ENCODE measurements at places on chromosomes 1 and 21.

GRCh38 chr1:6461538-6462411 is 4.2 kb downstream of the TNFRSF25 start:
- no peak for DNase-seq

GRCh38 chr1:1026599-1027413 is 6.9 kb downstream of the AGRN start:
- DNase-seq, result no peak

DNA sequence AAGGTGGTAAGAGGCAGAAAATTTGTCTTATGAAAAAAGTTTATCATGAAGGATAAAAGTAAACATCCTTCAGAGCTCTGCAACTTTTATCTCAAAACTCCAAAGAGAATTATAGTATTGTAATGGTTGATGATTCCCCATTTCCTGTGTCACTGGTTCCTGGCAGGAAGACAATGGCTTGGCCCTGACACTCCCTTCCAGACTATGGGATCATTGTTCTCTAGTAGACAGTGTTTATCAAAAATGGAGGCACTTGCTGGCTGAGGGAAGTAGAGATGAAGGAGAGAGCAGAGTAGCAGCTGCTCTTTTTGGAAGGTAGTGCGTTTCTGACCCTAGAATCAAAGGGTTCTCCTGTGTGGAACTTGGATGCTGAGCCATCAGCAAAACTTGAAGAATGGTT is 145.9 kb upstream of the ATP1B1 start:
- no peak for DNase-seq

- peak; percentile 72 for DNase-seq
Measured at GRCh38 chr1:213622365-213623063, 365.3 kb upstream of the PROX1 start.

DNA sequence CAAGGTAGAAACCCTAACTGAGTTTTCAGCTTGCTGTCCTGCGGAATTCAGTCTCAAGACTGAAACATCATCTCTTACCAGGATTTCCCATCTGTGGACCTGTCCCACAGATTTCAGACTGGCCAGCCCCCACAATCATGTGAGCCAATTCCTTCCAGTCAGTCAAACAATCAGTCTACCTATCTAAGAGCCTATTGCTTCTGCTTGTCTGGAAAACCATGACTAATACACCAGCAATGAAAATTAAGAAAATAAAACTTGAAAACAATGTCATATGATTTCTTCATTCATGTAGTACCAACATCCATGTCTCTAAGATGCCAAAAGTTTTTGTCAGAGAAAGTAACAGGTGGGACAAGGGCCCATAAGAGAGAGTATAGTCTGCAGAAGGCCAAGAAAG is 57.6 kb upstream of the CRB1 start:
- no peak for DNase-seq

GRCh38 chr1:175887981-175888428 is 144.6 kb upstream of the TNR start:
- DNase-seq, result peak; percentile 45

DNA sequence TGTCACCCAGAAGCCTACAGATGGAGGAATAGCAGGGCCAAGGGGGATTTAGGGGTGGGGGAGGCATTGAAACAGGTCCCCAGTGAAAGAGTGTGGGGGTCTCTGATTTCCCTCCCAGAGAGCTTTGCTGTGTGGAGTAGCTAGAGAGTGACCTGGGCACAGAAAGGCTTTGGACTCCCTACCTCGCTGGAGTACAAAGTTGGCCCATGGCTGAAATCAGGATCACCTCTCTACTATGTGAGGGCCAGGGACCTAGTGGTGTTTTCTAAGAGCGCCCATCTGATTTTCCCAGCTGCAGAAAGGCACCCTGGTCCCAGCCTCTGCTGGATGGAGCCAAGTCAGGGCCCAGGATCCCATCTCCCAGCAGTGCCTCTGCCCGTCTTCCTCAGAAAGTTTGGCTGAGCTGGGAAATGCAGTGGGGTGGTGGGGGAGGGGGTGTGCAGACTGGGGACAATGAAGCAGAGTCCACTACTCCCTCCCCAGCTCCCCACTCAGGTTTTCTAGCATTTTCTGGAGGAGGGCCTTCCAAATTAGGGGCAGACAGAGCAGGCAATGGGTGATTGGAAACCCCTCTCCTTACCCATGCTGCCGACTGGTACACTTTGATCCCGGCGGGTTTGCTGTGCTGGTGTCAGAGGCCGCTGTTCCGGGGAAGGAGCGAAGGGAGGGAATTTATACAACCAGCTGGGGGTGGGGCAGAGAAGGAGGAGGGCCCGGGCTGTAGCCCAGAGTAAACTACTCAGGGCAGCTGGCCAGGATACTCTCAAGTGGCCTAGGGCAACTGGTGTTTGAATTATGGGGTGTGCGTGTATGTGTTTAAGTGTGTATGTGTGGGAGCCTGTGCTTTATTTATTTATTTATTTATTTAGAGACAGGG is at the start of gene SELENBP1:
SELENBP1 (minus strand) TSS at position 648 of the 877 bp plus-strand sequence; CDS start at position 584, 64 bp downstream.
- no peak for DNase-seq

DNA sequence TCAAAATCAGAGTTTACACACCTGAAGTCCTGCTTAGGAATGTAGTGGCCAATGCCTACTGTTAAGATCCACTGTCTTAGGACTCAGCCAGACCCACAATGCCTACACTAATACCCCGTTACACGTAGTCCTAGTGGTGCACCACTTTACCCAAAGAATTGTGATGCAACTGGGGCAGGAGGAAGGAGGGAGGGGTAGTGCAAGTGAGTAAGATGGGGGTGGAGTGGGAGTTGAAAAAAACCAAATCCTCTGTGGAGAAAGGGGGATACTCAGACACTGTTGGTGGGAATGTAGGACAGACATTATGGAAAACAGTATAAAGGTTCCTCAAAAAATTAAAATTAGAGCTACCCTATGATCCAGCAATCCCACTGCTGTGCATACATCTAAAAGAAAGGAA is 19.5 kb downstream of the GLIS1 start:
- DNase-seq, result no peak

GRCh38 chr1:10074059-10074851 is 41.5 kb downstream of the UBE4B start:
- DNase-seq, result peak; percentile 89

DNA sequence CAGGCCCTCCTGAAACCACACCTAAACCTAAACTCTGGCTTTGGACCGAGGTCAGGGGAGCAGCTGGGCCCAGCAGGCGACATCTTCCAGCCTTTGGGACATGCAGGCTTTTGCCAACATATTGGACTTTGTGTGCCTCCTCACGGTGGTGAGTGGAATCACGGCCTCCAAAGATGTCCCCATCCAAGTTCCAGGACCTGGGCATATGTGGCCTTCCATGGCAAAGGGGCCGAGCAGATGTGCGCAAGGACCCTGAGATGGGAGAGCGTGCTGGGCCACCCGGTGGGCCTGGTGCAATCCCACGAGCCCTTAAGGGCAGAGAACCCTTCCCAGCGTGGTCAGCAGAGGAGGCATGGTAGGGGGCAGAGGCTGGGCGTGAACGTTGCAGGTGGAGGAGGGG is 160.8 kb upstream of the C1orf174 start:
- DNase-seq, result no peak

GRCh38 chr1:61121631-61122030 is 39.3 kb downstream of the NFIA start:
- no peak for DNase-seq

GRCh38 chr1:38670544-38671122 is 188.9 kb downstream of the RRAGC start:
- no peak for DNase-seq

GRCh38 chr1:224109981-224110380 is 3.9 kb upstream of the FBXO28 start:
- DNase-seq, result no peak

GRCh38 chr1:217770918-217771317 is 139.8 kb downstream of the SPATA17 start:
- DNase-seq, result no peak

DNA sequence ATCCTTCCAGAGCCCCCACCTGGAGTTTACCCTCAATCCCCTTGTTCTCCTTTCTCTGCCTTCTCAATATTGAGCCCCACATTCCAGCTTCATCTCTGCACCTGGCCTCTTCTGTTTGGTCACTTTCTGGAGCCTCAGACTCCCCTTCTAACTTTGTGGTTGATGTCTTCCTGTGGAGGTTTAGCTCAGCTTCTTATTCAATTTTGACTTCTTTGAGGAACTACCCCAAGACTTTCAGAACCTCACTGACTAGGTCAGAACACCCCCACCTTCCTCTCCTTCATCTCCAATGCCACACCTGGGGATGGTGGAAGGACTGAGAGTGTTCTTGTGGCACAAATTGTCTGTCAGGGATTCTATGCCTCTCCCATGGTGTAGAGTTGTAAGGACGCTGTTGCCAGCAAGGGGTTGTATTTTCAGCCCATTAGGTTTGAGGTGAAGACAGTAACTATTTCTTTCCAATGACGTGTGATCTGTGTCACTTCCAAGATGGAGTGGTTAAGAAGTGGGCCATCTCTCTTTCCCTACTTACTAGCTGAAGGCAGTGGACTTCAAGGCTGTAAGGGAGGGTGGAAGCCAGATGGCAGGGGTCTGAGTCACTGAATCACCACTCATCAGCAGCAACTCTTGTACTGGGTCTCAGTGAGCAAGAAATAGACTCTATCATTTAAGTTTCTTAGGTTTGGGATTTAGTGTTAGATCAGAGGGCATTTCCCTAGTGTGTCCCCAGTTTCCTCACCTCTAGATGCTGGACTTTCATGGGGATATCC is 80.6 kb downstream of the PAPPA2 start:
- no peak for DNase-seq

- no peak for DNase-seq
Measured at GRCh38 chr1:96418969-96419368, 302.6 kb upstream of the PTBP2 start.

GRCh38 chr21:43355925-43356289 is 71.0 kb downstream of the SIK1 start:
- DNase-seq, result no peak

DNA sequence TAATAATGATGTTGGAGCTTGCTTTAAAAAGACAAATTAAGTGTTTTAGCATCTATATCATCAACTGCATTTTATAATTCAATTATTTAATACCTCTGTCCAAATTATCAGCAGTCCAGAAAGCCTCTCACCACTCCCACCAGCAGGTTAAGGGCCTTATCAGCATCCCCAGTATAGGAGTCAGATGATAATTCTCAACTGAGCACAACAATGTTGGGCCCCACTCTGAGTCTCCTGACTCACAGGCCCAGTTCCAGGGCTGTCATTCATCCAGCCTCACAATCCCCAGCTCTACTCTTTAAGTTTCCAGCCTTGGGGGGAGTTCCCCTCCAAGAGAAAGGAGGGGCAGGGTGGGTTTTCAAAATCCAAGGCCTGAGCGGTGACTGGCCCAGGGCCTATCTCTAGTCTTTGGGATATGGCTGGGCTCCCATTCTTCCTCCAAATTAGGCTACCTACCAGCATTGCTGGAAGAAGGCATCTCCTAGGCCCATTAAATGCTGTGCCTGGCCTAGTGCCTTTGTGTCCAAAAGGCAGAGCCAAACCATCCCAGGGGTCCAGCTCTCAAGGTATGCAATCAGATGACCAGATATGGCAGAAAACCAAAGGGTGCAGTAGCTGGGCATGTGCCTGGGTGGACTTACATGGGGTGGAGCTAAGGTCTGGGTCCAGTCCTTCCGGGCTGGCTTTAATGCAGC is 134.1 kb downstream of the GLUL start:
- no peak for DNase-seq
